ENCODE measurements at places on chromosomes 11 and 22. TPM values are rescaled to one million over a fixed set of nuclear protein-coding genes. Genes with fewer than 3 reads are reported as not detected.

The EEF1G gene
- total RNA-seq = 1,643 TPM

The ACTN3 gene
- not detected for total RNA-seq

The PPP2R5B gene
- total RNA-seq = 14.1 TPM

The ANO9 gene
- total RNA-seq = under 0.01 TPM

The BTBD10 gene
- 27.6 TPM for total RNA-seq

The MUC2 gene
- total RNA-seq = not detected

The PHOX2A gene
- total RNA-seq = not detected

The HTR3A gene
- total RNA-seq = not detected

The CFAP300 gene
- 3.3 TPM for total RNA-seq

The MS4A4E gene
- total RNA-seq = not detected

The C1QTNF4 gene
- 1.8 TPM for total RNA-seq

The SCARF2 gene
- 31.7 TPM for total RNA-seq

The OR52I1 gene
- total RNA-seq = not detected

The HPX gene
- 0.50 TPM for total RNA-seq

Data from bronchus fibroblast of lung (primary cell).